ENCODE measurements at places on chromosomes 13 and 19.

DNA sequence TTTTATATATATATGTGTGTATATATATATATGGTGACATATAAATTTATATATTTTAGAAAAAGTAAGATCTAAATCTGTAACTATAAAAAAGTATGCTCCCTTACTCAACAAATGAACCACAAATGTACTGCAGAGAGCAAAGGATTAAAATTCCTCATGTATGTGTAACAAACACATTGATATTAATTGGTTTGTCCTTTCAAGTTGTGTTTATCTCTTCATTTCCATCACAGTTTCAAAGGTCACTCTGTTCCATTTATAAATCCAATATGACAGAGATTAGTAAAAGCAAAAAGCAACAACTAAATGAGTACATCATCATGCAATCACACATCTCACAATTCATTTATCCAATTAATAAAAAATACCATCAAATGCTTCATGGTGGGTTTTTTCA is 247.9 kb downstream of the DACH1 start:
- DNase-seq: no peak

- no peak for DNase-seq
Observed at GRCh38 chr19:1849132-1849474, 820 bp upstream of the REXO1 start.

- no peak for DNase-seq
Observed at GRCh38 chr13:85287528-85287927, 511.7 kb downstream of the SLITRK6 start.

- DNase-seq: no peak
Observed at GRCh38 chr13:42905579-42905978, 86.5 kb downstream of the EPSTI1 start.

GRCh38 chr19:5873617-5874199 is 3.4 kb upstream of the FUT5 start:
- DNase-seq: no peak

DNA sequence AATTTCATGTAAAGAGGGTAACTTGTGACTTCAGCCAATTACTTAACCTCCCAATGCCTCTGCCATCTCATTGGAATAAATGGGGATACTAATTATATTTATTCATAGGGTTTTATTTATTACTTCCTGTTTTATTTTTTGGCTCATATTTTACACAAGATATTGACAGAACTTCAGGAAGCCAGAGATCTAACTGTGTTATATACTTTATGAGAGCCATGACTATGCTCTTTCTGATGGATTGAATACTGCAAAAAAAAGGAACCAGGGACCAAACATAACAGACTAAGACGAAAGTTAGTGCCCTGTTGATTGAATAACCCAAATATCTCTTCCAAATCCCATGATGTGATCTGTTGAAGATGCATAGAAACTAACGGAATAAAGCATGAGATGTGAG is 243.3 kb upstream of the STARD13 start:
- no peak for DNase-seq

GRCh38 chr19:54201980-54202379 is 1.3 kb downstream of the RPS9 start:
- no peak for DNase-seq

GRCh38 chr13:113506025-113506685 is 15.6 kb upstream of the DCUN1D2 start:
- DNase-seq: no peak

DNA sequence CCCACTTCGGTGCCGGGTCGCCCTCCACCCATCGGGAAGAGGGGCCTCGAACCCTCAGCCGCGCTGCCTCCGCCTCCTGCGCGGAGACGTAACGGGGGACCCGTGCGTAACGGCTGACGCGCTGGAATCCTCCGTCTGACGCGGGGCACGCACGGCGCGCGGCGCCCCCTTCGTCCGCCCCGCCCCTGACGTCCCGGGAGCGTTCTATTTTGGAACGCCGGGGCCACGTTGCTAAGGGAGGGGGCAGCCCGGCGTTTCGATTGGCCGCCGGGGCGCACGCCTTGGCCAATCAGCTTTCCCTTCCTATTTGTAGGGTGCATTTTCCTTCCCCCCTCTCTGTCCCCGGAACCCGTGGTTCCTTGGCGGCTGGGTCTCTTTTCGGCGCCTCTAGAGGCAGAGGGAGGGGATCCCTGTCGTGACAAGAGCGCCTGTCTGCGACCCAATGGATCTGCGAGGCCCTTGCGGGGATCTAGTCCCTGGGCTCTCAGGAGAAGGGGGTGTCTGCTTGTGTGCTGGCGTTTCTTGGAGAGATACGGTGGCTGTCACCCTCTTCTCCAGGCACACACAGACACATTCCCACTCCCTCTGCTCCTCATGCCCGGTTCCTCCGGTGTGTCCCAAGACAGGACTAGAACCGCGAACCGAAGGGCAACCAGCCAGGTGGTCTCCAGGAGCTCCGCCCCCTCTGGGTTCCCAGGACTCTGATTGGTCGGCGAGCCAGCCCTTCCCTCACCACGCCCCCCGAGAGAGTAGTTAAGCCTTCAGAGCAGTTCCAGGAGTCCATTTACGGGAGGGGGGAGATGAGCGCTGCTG is 1.5 kb downstream of the FOSB start:
- DNase-seq: peak; percentile 78

DNA sequence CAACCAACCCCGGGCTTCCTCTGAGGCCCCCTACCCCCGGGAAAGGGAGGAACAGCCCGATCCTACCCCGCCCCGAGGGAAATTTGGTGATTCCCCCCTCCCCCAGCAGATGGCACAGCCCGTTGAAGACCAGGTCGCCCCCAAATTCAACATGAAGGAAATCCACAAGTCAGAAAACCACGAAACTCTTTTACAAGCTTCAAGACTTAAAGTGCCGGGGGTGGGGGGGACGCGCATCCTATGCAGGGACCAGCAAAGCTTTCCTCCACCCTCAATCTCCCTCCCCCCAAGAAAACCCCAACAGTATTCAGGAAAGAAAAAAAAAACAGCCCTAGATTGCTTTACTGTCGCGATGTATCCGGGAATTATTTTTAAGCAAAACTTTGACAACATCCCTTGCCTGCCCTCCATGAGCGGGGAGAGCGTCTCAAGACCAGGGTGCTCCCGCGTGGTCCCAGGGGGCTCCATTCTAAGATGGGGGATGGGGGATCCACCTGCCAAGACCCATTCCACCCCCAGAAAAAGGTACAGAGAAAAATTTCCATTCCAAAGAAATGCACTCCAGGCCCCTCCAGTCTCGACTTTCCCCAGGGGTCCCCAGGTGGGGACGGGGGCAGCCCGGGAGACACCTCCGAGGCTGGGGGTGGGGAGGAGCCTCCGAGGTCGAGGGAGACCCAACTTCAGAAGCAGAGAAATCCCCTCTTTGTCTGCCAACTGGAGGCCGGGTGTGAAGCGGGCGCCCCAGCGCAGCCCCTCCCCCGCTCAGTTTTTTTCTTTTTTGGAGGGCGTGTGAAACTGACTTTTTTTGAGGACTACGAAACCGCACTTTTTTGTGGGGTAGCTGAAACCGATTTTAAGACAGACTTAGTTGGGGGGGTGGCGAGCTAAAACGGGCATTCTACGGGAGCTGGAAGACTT is 1.5 kb downstream of the TCF3 start:
- DNase-seq: peak; percentile 51

DNA sequence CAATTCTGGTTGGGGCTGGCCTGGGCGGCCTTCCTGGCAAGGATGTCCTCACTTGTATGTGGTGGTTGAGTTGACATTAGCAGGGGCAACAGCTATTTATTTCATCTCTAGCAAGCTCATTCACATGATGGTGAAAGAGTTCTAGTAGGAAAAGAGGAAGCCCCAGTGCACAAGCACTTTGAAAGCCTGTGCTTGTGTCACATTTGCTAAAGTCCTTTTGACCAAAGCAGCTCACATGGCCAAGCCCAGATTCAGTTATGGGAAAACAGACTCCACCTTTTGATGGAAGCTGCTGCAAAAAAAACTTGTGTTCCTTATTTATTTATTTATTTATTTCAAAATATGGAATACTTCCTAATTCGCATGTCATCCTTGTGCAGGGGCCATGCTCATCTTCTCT is 17.2 kb downstream of the GTF2F2 start:
- DNase-seq: no peak

GRCh38 chr19:49782515-49782914 is 15.7 kb downstream of the AP2A1 start:
- no peak for DNase-seq

GRCh38 chr19:46481947-46482346 is 10.6 kb upstream of the PNMA8A start:
- DNase-seq: no peak

DNA sequence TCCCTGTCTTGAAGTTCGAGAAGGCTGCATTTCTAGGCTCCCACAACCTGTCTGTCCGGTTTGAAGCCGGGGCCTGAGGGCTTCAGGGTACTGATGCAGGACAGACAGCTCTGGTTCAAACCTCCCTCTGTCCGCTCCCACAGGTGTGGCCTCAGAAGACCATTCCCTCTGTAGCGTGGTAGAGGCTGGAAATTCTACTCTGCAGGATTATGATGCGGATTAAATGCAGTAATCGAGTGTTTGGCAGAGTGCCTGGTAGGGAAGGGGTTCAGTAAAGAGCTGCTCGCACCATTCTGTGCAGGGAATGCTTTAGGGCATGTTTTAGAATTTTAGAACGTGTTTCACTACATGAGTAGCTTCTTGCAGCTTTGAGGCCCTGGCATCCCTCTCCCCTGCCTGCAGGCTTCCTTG is 30.5 kb downstream of the PPP1R37 start:
- no peak for DNase-seq

GRCh38 chr13:20105161-20105689 is 55.6 kb downstream of the GJA3 start:
- DNase-seq: no peak

DNA sequence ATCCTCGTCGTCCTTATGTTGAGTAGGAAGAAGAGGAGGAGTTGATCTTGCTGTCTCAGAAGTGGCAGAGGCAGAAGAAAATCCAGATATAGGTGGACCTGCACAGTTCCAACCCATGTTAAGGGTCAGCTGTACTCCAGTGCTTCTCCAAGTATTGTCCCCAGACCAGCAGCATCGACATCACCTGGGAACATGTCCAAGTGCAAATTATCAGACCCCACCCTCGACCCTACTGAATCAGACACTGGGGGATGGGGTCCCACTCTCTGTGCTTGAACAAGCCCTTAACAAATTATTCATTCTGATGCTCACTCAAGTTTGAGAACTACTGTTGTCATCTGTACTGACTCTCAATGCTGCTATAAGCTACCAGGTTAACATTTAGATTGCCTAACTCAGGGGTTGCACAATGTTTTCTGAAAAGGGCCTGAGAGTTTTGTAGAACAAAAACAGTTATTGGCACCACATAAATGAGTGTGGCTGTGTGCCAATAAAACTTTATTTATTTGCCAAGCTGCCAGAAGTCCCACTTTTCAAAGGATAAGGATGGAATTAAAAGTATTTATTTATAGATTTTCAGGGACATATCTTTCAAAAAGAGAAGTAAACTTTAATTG is 226.7 kb upstream of the IPO5 start:
- no peak for DNase-seq

GRCh38 chr13:29439601-29440388 is 155.7 kb downstream of the SLC7A1 start:
- DNase-seq: no peak

DNA sequence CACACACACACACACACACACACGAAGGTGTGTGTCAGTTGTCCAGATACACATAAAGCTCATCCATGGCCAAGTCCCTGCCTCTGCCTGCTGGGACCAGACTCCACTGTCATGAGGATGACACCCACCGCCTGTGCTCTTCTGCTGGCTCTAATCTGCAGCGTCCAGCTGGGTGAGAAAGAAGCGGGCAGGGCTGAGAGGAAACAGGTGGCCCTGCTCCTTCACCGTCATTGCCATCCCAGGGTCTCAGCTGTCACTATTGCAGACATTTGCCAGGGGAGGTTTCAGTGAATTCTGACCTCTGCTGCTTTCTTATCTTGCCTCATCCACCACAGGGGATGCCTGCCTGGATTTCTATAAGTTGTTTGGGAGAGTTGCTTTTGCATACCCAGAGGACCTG is 31.4 kb downstream of the SCGB2B2 start:
- DNase-seq: no peak

- DNase-seq: no peak
Observed at GRCh38 chr13:60169239-60170031, 5.7 kb upstream of the DIAPH3 start.

GRCh38 chr13:76790980-76791819 is 95.0 kb downstream of the KCTD12 start:
- no peak for DNase-seq

DNA sequence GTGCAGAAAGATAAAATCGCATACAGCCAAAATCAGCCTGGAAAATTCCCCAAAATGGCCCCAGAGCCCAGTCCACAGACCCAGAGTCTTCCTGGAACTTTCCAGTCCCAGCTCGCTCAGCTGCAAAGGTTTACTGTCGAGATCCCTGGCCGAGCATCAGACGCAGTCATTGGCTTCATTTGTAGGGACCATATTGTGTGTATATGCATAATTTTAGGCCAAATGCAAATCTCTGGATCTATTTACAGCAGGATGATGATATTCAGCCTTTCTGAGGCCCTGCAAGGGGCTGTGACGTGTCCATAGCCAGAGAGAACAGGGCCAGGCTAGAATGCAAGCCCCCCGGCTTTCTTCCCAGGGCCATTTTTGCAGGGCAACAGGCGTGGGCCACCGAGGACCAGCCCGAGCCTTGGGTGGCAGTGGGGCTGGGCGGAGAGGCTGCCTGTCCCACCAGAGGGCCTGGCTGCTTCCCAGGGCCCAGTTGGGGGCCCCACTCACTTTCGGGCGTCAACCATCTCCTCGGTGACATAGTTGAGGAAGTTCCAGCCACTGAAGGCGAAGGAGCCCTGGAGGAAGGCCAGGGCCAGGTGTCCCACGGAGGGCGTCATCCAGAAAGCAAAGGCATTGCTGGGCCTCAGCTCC is 13.7 kb downstream of the SLC7A10 start:
- no peak for DNase-seq

GRCh38 chr13:27482983-27483382 is 32.6 kb upstream of the MTIF3 start:
- no peak for DNase-seq
